ENCODE measurements at places on chromosomes 5 and 9.
A peak's percentile ranks its signal among the peaks of the same experiment; 100 is the strongest.

- no peak for DNase-seq
These were observed 326.5 kb downstream of the CAAP1 start for GRCh38 chr9:26566141-26566540.

DNA sequence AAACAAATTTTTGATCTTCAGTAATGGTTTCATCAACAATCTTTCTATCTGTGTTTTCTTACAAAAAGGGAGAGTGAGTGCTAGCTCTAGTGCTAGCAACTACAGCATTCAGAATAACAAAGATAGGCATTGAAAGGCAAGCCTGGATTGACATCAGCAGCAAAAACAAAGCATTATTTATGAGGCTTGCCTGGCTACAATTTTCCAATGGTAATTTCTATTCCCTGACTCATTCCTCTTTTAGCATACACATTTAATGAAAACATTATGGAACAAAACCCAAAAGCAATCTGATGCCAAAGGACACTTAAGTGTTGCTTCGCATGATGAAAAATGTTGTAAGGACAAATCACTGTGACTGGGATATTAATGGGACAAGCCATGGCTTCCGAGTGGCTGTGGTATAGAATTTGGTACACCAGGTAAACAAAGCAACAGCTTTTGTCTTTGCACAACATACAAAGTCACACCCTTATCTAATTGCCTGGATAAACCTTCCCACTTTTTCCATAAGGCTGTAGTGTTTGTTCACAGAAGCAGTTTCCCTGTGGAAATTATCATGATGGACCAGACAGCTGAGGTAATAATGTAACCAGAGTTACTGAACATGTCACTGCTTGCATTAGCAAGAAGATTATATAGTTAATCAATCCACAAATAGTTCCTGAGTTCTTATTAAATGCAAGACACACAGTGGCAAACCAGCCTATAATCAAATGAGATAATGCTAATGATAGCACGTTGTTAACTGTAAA is 179.8 kb upstream of the EDIL3 start:
- DNase-seq, result peak; percentile 56

- no peak for DNase-seq
These were observed 2.3 kb upstream of the SLC12A2 start for GRCh38 chr5:128081111-128081851.

GRCh38 chr5:142685418-142686209 is at the start of gene FGF1:
Gene FGF1 (minus strand): TSS chr5:142686090. CDS start chr5:142614127, 71,963 bp downstream.
- DNase-seq, result peak; percentile 80

GRCh38 chr9:133945314-133945975 is 46.7 kb downstream of the VAV2 start:
- no peak for DNase-seq
